ENCODE measurements at places on chromosomes 7 and 10.

DNA sequence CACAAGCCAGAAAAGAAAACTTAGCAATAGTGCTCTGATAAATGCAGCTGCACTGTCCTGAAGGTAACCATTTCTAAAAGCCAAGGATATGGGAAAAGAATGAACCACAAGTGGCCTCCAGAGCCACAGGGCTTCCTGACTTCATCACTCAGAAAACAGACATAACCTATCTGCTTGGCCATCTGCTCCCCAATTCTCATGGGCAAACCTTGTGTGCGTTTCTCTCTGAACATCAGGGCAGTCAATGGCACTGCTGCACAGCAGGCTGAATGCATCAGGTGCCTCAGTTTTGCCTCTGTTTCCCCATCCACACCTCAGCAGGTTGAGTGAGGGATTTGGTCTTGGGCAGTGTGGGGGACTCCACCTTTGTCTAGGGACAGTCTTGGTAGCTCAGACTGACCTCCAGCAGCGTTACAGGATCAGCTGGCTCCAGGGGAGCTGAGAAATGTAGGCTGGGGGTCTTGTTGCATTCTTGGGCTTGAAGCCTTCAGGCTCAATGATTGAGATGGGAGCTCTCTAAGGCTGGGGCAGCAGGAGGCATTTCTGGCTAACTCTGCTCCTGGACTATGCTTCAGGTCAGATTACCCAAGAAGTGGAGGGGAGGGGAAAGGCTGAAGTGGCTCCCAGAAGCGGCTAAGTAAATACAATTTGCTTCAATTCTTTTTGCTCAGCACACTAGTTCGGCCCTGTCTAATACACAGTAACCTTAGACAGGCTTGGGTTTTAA is 23.6 kb upstream of the PDLIM1 start:
- DNase-seq, result no peak

DNA sequence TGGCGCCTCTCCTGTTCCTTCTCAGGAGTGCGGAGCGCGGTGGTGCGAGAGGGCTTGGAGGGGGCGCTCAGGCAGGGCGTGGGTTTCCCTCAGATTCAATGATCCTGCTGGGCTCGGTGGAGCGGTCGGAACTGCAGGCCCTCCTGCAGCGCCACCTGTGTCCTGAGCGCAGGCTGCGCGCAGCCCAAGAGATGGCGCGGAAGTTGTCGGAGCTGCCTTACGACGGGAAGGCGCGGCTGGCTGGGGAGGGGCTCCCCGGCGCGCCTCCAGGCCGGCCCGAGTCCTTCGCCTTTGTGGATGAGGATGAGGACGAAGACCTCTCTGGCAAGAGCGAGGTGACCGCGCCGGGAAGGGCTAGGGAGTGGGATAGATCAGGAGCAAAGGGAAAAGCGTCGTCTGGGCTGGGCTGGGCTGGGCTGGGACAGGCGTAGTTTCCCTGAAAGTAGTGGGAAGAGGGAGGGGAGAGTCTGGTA is 17.0 kb downstream of the FAM131B start:
- DNase-seq, result peak; percentile 55

DNA sequence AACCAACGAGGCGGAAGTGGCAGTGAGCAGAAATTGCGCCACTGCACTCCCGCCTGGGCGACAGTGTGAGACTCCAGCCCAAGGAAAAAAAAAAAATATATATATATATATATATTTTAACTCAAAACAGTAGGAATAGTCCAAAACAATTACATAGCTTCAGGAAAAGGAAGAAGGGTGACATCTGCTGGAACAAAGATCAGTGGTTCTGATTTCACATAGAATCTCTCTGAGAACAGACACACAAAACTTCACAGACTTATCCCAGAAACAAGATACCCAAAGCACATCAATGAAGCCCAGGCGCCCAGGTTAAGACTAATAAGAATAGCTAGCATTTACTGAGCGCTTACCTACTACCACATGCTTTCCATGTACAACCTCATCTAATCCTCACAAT is 45.0 kb downstream of the DNMBP start:
- DNase-seq, result peak; percentile 65

GRCh38 chr10:47041396-47042198 is 130.4 kb downstream of the PTPN20 start:
- DNase-seq, result no peak

DNA sequence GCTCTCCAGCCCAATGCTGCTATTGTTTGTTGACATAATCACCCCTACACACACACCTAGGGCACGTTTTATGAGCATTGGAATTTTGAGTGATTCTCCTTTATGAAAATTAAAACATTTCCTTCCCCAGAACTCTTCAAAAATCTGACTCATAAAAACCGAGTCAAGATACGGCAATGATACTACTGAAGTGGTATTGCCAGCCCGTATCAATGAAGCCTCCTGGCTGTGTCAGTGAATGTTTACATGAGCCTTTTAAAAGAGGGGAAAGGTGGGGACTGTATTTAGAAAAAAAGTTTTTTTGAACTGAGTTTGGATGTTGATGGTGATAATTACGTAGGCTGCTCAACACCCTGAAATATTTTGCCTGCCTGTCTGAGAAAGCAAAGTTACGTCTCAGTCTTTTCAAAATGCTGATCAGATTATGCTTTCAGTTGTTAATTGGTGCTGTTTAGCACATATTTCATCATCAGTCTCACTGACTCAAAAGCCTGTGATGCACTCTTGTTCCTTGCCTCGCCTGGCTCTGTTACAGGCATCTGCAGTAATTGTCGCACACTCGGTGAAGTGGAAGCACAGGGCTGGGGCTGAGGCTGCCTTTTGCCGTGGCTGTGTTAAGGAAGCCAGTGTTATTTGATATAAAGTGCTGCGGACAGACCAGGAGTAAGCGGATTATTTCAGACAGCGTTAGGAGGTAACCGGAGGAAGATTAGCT is 157.4 kb upstream of the TCF7L2 start:
- peak; percentile 72 for DNase-seq

- DNase-seq, result no peak
Observed at GRCh38 chr10:29841724-29842649, 207.2 kb upstream of the SVIL start.

All from iris pigment epithelial cell (primary cell).